ENCODE measurements at places on chromosomes 3 and 15.

DNA sequence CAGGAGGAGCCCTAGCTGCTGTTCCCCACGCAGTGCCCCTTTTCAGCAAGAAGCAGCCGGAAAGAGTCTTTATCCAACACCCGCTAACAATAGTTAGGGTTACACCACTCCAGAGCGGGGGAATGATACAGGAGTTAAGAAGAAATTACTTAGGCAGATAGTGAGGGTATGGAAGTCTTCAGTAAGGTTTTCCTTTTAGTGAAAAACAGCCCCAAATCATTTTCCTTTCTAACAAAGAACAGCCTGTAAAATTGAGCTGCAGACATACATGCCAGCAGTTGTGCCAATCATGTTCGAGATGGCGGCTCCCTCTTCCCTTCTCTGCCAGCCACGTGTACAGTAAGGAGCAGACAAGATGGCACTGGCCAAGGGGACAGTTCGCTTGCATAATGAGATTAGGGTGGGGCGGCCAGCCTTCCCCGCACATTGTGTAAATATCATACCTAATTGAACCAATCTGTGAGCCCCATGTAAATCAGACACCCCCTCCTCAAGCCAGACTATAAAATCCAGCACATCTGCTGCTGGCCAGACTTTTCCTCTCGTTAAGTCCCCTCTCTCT lies 18.5 kb upstream of the SENP5 start:
- no peak overlapping the region for H3K4me3 ChIP-seq
- DNase-seq: no peak
- H3K4me1 ChIP-seq: no peaks in the 10 kb centered on the region
- no peak overlapping the region for H3K27ac ChIP-seq

GRCh38 chr3:99969136-99969535 lies 145.2 kb downstream of the FILIP1L start:
- H3K27me3 ChIP-seq: no peaks in the 10 kb centered on the region
- H3K4me1 ChIP-seq: no peaks in the 10 kb centered on the region
- H3K36me3 ChIP-seq: no peaks in the 10 kb centered on the region
- no peak overlapping the region for H3K27ac ChIP-seq
- DNase-seq: no peak

GRCh38 chr3:190902292-190902691 lies 39.8 kb upstream of the GMNC start:
- DNase-seq: no peak
- no peaks in the 10 kb centered on the region for H3K4me1 ChIP-seq
- no peak overlapping the region for H3K4me3 ChIP-seq
- no peaks in the 10 kb centered on the region for H3K36me3 ChIP-seq
- no peaks in the 10 kb centered on the region for H3K27me3 ChIP-seq

- H3K4me3 ChIP-seq: no peak overlapping the region
- H3K27me3 ChIP-seq: no peaks in the 10 kb centered on the region
- DNase-seq: no peak
- H3K27ac ChIP-seq: no peak overlapping the region
- no peaks in the 10 kb centered on the region for H3K36me3 ChIP-seq
- no peaks in the 10 kb centered on the region for H3K4me1 ChIP-seq
Observed at GRCh38 chr3:178465260-178466180, 70.7 kb upstream of the KCNMB2 start.

DNA sequence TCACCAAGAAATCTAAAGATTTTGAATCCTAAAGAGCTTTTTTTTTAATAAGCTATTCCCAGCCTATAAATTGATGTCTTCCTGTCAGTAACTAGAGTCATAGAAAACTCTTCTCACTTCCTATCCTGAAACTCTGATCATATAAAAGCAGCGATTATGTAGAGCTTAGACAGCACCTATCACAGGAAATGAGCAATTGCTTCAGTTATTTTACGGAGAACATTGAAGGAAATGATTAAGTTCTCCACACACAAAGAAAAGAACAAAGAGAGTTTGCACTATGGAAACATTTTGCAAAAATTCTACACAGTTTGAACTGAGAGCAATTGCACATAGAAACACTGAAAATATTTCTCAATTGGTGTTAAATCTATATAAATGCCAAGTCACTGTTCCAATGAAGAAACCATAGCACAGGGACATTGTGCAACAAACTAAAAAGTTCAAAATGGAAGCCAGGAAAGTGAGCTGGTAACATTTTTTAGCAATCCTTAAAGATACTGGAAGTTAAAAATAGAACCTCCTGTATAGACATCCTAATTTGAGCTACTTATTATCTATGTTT lies 291.5 kb upstream of the ARHGEF26 start:
- H3K27me3 ChIP-seq: no peaks in the 10 kb centered on the region
- H3K4me3 ChIP-seq: no peak overlapping the region
- H3K27ac ChIP-seq: no peak overlapping the region
- no peaks in the 10 kb centered on the region for H3K4me1 ChIP-seq

DNA sequence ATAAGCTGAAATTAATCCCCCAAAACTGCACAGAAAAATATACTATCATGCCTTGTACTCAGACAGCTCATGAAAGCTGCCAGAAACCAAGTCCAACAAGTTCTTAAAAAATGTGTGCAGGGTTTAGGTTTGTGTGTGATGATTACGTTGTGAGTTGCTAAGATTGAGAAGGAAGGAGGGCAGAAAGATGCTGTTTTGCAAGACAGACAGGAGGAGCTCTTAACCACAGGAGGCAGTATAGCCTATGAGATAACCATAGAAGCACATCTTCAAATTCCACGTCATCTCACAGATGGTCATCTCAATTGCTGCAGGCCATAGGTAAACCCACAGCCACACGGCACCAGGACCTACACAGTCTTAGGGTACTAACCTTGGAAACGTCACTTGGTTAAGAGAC lies 191.9 kb downstream of the STT3B start:
- H3K27ac ChIP-seq: no peak overlapping the region
- no peaks in the 10 kb centered on the region for H3K27me3 ChIP-seq
- no peaks in the 10 kb centered on the region for H3K4me1 ChIP-seq
- DNase-seq: no peak

DNA sequence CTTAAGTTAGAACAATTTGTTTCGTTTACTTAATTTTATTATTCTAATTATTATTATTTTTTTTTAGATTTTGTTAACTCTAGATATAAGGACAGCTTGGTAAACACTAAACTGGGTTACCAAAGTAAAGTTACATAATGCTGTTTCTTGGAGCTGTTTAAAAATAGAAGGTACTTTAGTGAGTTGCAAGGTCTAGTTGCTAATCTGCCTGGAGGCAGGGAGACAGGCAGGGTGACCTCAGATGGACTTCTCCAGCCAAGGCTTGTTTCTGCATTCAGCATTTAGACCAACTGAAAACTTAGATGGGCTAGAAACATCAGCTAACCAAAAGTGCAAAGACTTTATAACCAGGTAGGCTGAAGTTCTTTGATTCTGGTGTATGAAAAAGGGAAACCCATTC lies 336.4 kb upstream of the GRM7 start:
- no peak for DNase-seq
- no peaks in the 10 kb centered on the region for H3K4me1 ChIP-seq
- H3K27ac ChIP-seq: no peak overlapping the region
- H3K36me3 ChIP-seq: no peaks in the 10 kb centered on the region

DNA sequence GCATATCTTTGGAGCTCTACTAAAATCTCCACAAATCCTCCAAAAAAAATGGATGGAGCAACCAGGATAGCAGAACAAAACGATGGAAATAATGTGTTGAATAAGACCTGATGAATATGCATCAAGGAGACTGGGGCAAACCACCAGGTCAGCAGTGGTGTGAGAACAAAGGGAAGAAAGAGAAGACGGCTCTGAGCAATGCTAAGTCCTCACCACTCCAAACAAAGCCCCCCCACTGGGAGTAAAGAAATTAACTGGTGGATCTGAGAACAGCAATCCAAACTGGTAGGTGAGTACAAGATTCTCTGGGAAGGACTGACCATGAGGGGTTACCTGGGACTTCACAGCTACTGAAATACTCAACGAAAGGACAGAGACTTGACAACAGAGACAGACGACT lies 977.3 kb downstream of the TBL1XR1 start:
- H3K4me3 ChIP-seq: no peak overlapping the region
- H3K27me3 ChIP-seq: no peaks in the 10 kb centered on the region
- H3K27ac ChIP-seq: no peak overlapping the region
- H3K4me1 ChIP-seq: no peaks in the 10 kb centered on the region

DNA sequence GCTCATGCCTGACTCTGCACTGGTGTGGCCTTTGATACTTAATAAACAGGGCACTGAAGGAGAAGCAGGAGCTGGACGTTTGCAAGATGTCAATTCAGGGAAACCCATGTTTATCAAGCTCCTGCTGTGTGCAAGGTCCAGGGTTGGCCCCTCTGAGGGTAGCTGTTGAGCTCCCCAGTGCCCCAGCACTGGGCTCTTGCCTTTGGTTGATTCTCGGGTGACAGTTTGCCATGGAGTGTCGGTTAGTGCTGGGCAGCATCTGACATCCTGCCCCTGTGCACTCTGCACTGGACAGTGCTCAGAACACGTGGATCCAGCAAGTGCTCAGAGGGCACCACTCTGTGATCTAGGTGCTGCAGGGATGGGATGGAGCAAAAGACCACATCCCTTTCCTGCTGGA lies 7.3 kb downstream of the HDAC11 start:
- no peak for DNase-seq
- no peaks in the 10 kb centered on the region for H3K36me3 ChIP-seq
- H3K27ac ChIP-seq: no peak overlapping the region
- no peaks in the 10 kb centered on the region for H3K4me1 ChIP-seq
- no peak overlapping the region for H3K4me3 ChIP-seq

DNA sequence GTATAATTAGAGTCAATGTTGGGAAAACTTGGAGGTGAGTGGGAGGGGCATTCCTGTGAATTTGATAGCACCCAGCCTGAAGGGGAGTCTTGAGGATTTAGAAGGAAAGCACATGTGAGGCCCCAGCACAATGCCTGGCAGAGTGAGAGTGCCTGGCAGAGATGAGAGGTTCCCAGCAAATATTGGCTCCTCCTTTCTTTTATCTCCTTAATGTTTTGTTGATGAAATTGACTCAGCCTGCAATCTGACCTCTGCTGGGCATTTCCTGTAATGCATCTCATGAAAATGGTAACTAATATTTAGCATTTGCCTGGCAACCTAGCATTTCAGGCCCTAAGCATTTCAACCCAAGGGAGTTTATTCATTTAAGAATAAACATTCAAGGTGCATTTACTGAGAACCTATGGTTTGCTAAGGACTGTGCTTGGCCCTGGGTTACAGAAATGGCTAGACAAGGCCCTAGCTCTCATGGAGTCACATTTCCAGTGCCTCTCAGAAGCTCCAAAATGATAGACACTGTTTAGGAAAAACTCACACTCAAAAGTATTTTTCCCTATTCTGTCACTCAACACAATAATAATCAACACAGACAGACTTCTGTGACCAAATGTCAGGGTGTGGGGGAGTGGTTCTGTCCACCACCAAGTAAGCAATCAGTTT lies 19.0 kb downstream of the PDHB start:
- H3K27ac ChIP-seq: peak overlapping the region; percentile 45
- H3K36me3 ChIP-seq: no peaks in the 10 kb centered on the region
- H3K27me3 ChIP-seq: no peaks in the 10 kb centered on the region
- peak; percentile 66 for DNase-seq
- H3K4me1 ChIP-seq: no peaks in the 10 kb centered on the region
- no peak overlapping the region for H3K4me3 ChIP-seq

- H3K4me1 ChIP-seq: no peaks in the 10 kb centered on the region
- no peaks in the 10 kb centered on the region for H3K27me3 ChIP-seq
- H3K36me3 ChIP-seq: no peaks in the 10 kb centered on the region
- no peak for DNase-seq
- H3K27ac ChIP-seq: no peak overlapping the region
Observed at GRCh38 chr15:57675481-57676181, 30.9 kb upstream of the POLR2M start.

- H3K27ac ChIP-seq: peak overlapping the region; percentile 65
- no peaks in the 10 kb centered on the region for H3K27me3 ChIP-seq
- DNase-seq: no peak
- no peaks in the 10 kb centered on the region for H3K4me1 ChIP-seq
Observed at GRCh38 chr3:115099134-115099985, 47.7 kb downstream of the ZBTB20 start.

GRCh38 chr3:30747771-30748281 lies 141.4 kb downstream of the TGFBR2 start:
- H3K4me3 ChIP-seq: no peak overlapping the region
- no peak for DNase-seq
- H3K27me3 ChIP-seq: no peaks in the 10 kb centered on the region
- no peak overlapping the region for H3K27ac ChIP-seq

DNA sequence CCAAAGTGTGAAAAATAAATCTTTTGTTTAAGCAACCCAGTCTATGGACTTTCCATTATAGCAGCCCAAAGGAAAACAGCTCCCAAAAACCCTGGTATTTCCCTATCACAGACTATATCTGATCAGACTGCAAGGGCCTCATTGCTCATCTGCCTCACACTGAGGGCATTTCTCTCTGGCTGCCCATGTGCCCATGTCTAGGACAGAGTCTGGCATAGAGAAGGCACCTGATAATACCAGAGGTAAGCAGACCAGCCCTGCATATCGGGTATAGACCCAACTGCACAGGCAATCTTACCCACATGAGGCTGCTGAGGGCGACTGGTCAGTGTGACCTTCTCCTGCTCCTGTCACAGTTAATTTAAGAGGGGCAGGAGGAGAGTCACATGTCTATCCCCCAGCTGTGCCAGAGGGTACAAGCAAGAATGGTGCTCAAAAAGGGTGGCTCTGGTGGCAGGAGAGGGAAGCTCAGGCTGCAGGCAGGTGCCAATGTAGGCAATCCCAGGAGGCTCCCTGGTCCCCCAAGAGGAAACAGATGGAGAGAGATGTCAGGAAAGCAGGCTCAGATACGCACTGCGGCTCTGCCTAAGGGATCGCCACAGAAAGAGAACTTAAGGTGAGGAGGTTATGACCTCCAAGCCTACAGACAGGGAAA lies 3.1 kb downstream of the CSRNP1 start:
- DNase-seq: no peak
- H3K4me3 ChIP-seq: peak overlapping the region; percentile 61
- H3K4me1 ChIP-seq: peaks cover 43% of the 10 kb centered on the region
- peak overlapping the region; percentile 99 for H3K27ac ChIP-seq
- H3K36me3 ChIP-seq: no peaks in the 10 kb centered on the region

DNA sequence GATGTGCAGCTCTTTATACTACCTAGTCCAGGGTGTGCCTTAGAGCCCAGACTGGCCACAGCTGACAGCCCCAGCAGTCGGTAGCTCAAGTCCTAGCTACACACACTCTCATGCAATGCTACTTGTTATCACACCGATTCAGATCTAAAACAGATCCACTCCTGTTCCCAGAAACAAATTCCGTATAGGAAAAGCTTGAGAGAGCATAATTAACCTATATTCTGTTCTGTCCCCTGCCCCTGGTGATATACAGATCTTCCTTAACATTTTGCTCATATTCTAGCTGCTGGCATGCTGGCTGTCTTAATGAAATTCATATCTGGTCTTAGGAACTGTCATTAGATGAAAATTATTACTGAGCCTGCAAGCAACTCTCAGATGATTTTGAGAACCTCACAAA lies 204.3 kb downstream of the SOX2 start:
- no peak overlapping the region for H3K27ac ChIP-seq
- no peak overlapping the region for H3K4me3 ChIP-seq
- no peaks in the 10 kb centered on the region for H3K27me3 ChIP-seq
- H3K36me3 ChIP-seq: no peaks in the 10 kb centered on the region
- no peak for DNase-seq

DNA sequence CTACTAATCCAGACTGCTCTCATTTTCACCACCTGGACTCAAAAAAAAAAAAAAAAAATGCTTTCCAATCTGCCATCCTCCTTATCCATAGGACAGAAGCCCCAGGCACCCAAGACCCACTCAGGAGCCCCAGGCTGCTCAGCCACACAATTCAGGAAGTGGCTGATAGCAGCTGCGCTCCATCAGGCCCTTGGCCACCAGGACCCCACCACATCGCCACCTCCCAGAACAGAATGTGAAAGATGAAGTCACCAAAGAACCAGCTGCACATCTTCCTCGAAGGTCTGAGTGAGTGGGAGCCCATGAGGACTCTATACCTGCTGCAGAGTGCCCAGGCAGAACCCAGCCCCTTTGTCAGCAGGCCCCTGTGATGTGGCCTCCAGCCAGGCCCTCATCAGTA lies 19.5 kb downstream of the POC1A start:
- no peak for DNase-seq
- H3K27ac ChIP-seq: no peak overlapping the region
- H3K4me3 ChIP-seq: no peak overlapping the region
- H3K27me3 ChIP-seq: no peaks in the 10 kb centered on the region

All from uterus (tissue), 4 donors.